Naive thymus-derived CD8-positive, alpha-beta T cell (primary cell): ENCODE measurements at places on chromosomes 1 and 21.

DNA sequence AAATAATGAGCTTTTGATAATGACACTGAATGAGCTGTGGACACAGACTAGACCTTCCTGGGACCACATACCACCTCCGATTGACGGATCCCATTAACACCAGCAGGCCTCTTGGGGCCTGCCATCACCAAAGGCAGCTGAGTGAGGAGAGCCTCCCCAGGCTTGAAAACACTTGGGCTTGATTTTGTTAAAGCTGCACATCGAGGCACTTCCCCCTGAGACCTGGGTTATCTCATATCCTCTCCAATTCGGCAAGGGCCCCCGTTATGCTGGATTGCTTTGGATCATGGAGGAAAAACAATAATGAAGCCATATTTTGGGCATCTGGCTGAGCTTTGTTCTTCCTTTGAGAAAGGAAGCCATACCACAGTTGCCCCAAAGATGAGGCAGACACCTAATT, 143.0 kb downstream of the AJAP1 start:
- no peak for DNase-seq

- no peak for DNase-seq
These were observed 17.8 kb downstream of the VPS26C start for GRCh38 chr21:37249112-37249904.

GRCh38 chr1:201020721-201021629, 2.5 kb downstream of the KIF21B start:
- no peak for DNase-seq

GRCh38 chr1:42006836-42007235, 88.1 kb upstream of the HIVEP3 start:
- DNase-seq = no peak

DNA sequence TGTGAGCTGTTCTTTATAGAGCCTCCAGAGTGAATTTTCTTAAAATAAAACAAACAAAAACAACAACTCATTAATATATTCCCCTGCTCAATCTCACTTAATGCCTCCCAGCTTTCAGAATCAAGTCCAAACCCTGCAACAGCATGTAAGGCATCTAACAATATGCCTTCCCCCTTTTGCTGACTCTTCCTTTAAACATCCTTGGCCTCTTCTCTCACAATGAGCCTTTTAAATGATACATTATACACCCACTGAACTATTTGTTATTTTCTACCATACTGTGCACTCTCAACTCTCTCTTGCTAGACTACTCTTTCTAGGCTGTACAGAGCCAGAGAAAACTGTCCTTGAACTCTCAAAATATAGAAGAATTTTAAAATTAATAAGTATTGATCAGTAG, 115.2 kb upstream of the SNX7 start:
- no peak for DNase-seq

- no peak for DNase-seq
These were observed 59.4 kb upstream of the CYP2J2 start for GRCh38 chr1:59985911-59986515.

- DNase-seq = no peak
These were observed 80.3 kb downstream of the LRIG2 start for GRCh38 chr1:113153116-113153803.

DNA sequence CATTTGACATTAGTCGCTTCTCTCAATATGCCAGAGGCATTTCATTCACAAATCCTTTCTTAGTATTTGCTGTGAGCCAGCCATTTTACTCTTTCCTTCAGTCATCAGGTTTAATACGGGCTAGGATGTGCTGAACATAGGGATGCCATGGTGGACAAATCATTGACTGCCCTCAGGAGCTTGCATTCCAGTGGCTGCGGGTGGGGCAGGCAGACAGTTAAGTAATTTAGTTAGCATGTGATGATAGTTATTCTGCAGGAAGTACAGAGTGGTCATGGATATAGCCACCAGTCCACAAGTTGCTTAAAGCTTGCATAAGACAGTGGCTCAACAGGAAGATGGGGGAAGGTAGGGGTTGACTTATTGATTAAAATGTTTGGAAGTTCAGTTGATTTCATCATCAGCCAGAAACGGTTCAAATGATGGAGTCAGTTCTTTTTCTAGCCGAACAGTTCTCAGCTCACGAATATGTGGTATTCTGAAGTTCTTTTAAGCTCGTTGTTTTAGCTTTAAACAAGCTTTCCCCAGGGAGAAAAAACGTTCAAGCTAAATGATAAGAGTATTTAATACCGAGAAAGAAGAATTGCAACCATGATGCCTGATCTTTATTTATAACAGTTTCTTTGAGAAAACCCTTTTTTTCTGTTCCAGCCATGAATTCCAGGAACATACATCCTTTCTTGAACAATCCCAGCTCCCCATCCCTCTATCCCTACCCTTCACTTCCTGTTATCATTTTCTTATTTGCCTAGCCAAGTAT, 1.4 kb downstream of the SLC22A15 start:
- no peak for DNase-seq

- DNase-seq = no peak
These were observed 3.9 kb upstream of the ATP1B1 start for GRCh38 chr1:169102567-169102966.

DNA sequence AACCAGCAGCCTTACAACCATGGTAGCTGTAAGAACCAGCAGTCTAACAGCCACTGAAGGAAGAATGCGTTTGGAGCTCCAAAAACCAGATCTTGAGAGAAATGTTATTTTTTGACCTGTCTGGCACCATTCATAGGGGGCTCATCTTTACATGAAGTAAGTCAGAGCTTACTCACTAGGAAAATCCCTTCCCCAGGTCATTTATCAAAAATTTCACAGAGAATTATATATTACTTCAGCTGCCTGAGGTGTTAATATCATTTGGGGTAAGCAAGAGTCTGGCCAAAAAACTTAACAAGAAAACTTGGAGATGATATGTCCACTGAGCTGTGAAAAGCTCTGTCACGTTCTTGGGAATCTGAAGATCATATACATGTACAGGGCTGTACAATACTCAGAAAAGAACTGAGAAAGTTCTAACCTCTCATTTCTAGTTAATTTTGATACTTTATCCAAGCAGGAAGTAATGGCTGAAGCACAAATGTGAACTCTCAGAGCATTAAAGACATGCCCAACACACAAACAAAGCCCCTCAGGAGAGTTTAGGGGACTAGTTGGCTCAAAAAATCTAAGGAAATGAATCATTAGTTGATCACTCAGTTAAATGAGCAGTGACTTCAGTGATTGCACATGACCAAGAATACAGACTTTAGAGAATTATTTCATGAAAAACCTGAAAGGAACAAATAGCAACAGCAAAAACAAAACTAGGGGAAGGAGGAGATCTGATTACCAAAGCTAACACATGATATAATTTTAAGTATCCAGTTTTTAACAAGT, 681.1 kb downstream of the LTN1 start:
- no peak for DNase-seq
